ENCODE measurements at places on chromosomes 4 and X. TPM values are rescaled to one million over a fixed set of nuclear protein-coding genes. Genes with fewer than 3 reads are reported as not detected.

DNA sequence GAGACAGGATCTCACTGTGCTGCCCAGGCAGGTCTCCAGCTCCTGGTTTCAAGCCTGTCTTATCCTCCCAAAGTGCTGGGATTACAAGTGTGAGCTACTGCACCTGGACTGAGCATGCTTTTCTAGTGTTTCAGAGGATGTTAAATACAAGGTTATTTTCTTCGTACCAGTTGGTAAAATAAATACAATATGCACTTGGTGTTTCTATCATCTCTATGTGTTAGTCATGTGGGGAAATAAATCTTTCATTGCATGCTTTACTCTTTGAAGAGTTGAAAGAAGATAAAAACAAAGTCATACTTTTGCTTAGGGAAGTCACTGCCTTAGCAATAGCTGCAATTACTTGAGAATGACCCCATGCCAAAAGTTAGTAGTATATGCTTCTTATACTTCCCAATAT, 162.3 kb downstream of the PCDH7 start:
- no peak for DNase-seq

The FAM47E gene
- 1.4 TPM for total RNA-seq

The TMEM156 gene
- not detected for total RNA-seq

The MOSPD2 gene
- total RNA-seq = 13.1 TPM

The GPM6B gene
- 99.8 TPM for total RNA-seq
